ENCODE measurements at places on chromosomes 7 and 10.

DNA sequence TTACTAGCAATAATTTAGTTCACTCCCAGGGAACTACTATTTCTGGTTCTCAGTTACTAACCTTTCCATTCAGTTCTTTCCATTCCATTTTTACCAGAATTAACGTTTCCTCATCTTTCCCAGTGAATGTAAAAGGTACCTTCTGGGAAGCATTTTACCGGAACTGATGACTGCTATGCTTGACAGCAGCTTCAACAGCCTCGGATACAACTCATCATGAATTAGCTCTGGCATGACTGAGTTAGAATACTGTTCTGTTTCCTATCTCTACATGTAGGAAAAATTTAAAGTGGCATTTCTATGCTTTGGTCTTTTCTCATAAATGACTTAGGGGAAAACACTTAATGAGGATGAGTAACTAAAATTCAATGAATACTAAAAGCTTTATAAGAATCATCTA, 18.6 kb downstream of the TAS2R41 start:
- DNase-seq: no peak

GRCh38 chr10:62166331-62167131, 102.1 kb downstream of the RTKN2 start:
- no peak for DNase-seq

DNA sequence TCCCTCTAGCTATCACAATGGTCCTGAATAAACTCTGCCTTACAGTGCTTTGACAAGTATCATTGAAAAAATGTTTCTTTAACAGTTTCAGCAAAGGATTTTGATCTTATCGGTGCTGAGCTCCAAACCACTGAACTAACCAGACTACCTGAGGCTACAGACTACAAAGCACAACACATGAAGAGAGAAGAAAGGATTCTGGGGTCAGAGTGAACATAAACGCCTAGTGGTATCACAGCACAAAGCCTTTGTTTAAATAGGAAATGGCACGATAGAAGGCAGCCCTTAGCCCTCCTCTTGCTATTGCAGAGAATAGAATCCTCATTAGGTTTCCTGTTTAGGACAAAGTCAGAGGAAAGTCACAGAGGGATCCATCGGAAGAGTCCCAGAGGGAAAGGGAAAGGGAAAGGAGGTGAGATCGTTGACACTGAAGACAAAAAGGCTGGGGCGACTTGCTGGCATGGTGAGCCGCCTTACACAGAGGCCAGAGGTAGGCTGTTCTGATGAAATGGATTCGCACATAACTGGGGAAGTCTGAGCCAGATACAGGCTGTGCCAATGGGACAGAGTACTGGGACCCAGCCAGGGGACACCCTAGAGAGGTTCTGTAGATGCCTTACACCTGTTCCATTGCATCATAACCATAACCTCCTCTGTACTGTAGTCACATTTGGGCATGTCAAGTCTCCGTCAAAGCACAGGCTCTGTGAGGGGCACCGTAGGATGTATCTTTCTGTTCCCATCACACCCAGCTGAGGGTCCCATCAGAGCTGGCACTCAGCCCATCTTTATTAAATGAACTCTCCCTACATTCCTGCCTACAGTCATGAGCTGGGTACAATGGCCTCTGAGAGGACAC, 71.5 kb downstream of the XPNPEP1 start:
- no peak for DNase-seq

- no peak for DNase-seq
Observed at GRCh38 chr10:73956476-73957359, 41.2 kb upstream of the VCL start.

- DNase-seq: no peak
Observed at GRCh38 chr10:133123746-133124356, 36.1 kb downstream of the ADGRA1 start.

DNA sequence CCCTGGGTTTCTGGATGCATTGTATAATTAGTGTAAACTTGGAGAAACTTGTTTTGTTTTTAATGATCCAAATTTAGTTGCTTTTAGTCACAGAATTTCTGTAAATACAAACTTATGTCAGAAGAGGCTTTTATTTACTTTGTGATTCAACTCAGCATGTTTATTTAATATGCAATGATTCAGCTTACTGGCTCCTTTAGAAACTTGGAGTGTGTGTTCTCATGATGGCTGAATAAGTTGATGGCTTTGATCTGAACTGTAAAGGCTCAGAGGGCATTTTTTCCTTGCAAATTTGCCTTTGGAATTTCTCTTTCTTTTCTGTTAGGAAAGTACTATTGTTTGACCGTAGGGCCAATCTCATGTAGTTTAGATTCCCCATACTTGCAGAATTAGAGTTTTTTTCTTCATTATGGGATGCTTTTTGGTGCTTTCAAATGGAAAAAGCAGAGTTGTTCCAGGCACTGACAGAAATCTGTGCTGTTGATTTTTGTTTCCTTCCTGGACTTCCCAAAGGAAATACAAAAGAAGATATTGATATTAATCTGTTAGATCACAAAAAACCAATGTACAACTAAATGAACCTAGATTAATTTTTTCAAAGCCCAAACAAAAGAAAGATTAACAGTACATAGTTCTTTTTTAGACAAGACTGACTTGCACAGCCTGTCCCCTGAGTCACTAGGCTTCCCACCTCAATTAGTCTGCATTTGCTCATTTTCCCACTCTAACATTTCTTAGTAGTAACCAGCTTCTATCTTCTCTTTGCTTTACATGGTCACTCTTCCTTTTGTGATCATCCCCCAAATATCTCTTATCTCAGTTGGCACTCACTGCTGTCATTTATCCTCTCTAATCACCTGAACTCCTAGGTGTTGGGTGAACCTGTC, 96.8 kb upstream of the AGR3 start:
- DNase-seq: no peak

DNA sequence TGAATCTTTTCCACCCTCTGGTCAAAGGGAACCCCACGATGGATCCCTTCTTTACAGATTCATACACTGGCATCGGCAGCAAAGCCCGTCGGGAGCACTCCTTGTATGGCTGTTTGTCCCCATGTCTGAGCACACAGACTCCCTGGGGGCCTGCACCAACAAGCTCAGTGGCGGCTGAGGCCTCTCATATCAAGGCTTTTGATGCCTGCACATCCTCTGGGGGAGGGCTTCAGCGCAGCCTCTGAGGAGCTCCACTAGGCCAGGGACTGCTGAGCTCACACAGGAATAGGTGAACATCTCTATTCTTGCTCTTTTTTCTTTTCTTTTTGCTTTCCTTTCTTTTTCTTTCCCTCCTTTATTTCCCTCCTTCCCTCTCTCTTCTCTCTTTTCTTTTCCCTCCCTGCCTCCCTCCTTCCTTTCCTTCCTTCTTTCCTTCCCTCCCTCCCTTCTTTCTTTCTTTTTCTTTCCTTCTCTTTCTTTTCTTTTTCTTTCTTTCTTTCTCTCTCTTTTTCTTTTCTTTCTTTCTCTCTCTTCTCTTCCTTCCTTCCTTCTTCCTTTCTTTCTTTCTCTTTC, 174.6 kb downstream of the CCDC3 start:
- no peak for DNase-seq

- DNase-seq: no peak
Observed at GRCh38 chr7:359226-359765, 69.3 kb downstream of the FOXL3 start.

DNA sequence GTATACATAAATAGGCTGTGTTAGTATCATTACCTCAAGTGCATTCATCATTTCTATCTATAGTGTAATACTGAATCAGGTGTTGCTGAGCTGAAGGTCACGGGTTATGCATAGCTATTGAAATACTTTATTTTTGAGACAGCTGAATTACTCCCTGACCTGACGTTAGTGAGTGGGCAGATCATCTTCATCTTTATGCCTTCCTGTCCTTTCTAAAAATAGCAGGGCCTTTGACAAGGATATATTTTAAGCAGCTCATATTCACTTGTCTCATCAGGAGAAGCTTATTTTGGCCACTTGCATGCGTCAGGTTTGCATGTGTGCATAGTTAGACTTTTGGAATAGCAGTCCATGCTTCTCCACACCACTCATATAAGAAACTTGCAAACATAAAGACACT, 63.6 kb upstream of the DKK1 start:
- DNase-seq: no peak

DNA sequence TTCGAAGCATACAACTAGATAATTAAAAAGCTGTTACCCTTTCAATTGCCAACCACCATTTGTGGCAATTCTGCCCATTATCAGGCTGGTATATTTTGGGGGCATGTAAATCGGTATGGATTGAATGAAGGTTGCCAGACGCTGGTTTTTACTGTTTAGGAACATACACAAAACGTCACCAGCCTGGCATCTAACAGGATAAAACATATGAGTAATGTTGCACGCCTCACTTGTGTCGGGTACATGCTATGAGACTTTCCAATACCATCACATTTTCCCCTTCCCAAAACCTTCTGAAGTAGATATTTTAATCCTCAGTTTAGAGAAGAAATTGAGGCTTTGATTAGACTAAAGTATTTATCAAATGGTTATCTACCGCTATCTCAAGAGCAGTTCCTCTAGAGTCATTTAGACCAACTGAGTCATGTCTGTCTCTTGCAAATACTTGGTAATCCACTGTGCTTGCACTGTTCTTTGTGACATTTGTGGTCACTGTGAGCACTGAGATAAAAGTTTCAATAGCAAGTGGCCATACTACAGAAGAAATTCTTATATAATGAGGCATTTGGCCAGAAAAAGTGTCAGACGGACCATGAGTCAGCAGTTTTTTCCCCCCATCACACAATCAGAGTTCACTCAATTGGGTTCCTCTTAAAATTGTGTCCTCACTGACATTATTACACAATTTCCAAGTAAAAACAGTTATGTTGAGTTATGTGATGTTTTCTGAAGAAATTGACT, 498.7 kb downstream of the NXPH1 start:
- DNase-seq: no peak

- no peak for DNase-seq
Observed at GRCh38 chr7:94391726-94392392, 2.8 kb upstream of the COL1A2 start.

- DNase-seq: no peak
Observed at GRCh38 chr10:69421611-69422308, 5.0 kb upstream of the TACR2 start.

GRCh38 chr7:5177060-5177459, 13.0 kb upstream of the WIPI2 start:
- no peak for DNase-seq

- no peak for DNase-seq
Observed at GRCh38 chr7:149701495-149702240, 71.7 kb downstream of the ZNF467 start.

- no peak for DNase-seq
Observed at GRCh38 chr7:78090616-78091015, 292.0 kb downstream of the PHTF2 start.

DNA sequence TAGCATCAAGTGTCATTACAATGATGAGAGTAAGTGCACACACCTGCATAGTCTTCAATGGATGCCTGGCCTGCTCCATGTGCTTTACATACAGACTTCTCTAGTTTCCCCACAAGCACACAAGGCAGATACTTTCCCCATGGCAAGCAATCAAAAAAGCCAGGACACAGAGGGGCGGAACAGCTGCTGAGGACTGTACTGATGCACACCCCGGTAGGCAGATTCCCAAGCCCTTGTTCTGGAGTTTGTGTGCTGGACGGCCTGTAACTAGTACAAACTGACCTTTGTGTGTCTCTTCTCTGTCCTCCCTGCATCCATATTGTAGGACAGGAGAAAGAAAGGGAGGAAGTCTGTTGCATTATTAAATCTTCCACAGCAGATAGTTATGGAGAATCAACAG, 25.8 kb downstream of the UBE2D4 start:
- DNase-seq: no peak

- DNase-seq: no peak
Observed at GRCh38 chr7:8274589-8274988, 12.6 kb upstream of the ICA1 start.

- no peak for DNase-seq
Observed at GRCh38 chr7:35707422-35707821, 12.5 kb upstream of the HERPUD2 start.

DNA sequence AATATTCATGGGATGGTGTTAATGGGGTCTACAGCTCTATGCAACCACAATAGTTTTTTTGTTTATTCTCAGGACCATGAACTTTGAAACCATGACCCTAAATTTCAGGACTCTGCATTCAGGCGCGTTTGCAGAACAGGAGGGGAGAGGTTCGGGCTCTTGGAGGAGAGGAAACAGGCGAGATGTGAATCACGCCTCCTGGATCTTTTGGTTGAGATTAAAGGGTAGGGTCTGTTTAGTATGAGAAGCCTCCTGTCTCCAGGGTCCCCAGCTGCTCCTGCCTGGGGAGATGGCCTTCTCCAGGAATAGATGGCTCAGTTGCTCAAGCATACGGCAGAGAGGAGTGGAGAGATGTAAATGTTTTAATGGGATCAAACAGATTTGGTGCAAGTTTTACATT, 18.2 kb downstream of the TLL2 start:
- no peak for DNase-seq

- no peak for DNase-seq
Observed at GRCh38 chr7:107220356-107220755, 51.6 kb downstream of the HBP1 start.

DNA sequence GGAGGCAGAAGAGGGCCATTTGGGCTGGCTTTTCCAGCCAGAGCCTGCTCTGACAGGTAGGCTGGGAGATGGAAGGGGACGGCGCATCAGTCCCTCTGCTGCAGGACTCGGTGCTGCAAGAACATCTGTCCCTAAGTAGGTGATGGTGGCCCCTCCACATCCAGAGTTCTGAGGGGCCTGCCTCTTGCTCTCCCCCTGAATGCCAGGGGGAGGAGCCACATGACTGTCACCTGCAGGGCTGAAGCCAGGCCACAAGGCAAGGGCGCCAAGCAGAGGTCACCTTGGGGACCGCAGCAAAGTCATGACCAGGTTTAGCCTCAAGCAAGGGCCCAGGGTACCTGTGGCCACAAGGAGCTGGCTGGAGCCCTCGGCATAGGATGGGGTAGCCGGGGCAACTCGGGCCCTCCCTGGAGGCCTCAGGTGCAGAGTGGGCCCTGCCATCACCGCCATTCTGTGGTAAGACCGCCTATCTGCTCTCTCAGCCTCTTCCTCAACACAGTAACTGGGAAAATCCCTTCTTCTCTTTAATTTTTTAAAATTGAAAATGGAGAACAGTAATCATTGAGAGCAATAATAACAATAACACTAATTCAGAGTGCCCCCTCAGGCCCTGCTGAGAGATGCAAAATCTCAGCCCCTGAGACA, 99.3 kb downstream of the FAM53B start:
- no peak for DNase-seq

DNA sequence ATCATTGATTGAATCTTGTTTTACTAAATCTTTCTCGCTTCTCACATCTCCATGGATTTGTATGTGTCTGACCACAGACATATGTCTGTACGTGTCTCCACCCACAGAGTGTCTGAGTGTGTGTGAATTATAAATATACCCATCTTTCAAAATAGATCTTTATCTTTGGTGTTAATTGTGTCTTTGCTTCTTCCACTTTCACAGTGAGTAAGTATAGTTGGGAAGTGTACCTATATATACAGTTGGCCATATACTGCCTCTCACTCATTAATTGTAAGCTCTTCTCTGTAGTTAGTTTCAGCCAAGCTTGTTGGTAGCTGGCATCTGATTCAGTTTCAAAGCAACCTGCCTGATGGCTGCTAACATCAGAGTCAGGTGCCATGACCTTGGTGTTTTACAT, 18.4 kb downstream of the EEPD1 start:
- DNase-seq: no peak

- DNase-seq: peak; percentile 11
Observed at GRCh38 chr7:70694971-70695794, 436.8 kb upstream of the GALNT17 start.

Measured in stimulated activated effector memory CD8-positive, alpha-beta T cell treated with anti-CD3 and anti-CD28 coated beads, Interleukin-12 subunit alpha, Interleukin-12 subunit beta, amount 100 ng/mL, for 72 hours (primary cell).